ENCODE measurements at places on chromosomes 6 and 20.

DNA sequence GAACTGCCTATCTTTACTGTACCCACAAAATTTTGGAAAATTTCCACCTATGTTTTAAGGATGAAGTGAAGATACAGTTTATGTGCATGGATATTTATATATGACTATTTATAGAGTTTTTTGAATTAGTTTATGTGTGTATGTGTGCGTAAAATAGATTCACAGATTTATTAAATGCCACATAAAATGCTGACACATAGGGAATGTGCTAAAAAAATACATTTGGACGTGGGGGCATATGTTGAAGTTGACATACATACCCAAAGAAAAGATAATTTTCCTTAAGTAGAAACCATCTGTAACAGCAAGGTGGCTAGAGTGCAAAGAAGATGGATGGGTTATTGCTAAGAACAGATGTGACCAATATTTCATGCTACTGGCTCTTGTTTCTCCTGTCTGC lies 302.1 kb upstream of the RNF217 start:
- no peak for DNase-seq

- no peak for DNase-seq
Observed at GRCh38 chr6:150527100-150527499, 72.6 kb upstream of the PLEKHG1 start.

DNA sequence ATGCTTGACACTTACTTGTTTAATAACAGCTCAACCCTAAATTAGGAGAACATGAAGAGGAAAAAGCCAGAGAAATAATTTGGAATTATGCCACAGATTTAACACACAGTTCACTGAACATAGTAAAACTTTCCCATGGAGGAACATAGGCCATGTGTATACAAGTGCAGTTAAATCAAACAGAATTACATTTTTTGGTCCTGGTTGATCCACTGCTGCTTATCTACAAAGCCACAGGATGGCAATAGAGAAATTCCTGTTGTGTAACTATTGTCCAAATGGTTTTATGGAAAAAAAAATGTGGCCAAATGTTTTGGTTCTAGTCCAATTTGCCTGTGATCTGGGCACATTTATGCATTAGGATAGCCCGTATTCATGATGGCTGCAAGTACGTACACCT lies 136.8 kb downstream of the ALDH8A1 start:
- no peak for DNase-seq

DNA sequence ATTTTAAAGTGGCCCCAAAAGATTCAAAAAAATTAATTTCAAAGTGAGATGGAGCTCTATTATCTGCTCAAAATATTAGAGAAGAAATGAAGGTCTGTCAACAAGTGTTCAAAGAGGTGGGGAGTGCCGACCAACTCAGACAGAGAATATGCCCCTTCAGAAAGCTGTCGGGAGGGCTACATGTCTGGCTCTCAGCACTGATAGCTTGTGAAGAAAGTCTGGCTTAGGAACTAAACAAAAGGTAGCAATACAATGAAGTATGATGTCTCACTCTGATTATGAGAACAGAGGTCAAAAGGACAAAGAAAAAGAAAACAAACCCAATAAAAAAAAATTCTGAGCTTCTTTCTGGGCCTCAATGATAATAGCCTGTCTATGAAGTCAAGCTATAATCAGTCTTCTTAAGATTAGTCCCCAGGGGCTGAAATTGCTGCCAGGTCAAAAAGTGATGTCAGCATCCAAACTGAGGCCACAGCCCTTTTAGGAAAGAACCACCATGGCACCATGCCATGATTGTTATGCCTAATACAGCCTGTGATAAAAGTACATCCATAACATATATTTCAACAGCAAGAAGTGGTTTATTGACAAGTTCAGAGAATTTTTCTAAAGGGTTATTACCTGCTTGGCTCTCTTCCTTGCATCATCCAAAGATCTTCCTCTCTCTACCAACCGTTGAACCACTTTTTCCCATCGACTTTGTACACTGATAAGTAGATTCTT lies 150.9 kb downstream of the DST start:
- DNase-seq: no peak

DNA sequence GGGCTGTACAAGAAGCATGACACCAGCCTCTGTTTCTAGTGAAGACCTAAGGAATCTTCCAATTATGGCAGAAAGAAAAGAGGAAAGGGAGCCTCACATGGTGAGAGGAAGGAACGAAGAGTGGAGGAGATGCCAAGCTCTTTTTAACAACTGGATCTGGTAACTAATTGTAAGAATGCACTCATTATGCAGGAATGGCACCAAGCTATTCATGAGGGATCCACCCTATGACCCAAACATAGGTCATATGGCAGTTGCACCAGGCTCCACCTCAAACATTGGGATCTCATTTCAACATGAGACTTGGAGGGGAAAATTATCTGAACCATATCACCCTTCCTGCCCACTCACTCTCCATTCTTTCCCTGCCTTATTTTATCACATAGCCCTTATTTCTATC lies 496.0 kb upstream of the SPTLC3 start:
- DNase-seq: no peak

GRCh38 chr6:133088931-133089695 lies 152.0 kb upstream of the EYA4 start:
- DNase-seq: no peak

- DNase-seq: peak; percentile 44
Observed at GRCh38 chr20:1965520-1966351, 28.1 kb downstream of the PDYN start.

DNA sequence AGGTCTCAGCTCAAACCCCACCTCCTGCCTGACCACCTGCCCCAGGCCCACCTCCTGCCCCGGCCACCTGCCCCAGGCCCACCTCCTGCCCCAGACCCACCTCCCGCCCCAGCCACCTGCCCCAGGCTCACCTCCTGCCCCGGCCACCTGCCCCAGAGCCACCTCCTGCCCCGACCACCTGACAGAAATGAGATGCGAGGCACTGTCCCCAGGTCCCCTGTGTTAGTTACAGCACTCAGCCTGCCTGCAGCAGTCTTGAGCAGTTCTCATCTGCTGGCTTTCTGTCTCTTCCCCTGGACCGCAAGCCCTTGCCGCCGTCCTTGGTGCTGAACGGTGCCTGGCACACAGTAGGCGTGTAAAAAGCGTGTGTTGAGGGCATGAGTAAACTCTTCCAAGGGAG lies 79.5 kb downstream of the CDH4 start:
- DNase-seq: peak; percentile 15

- DNase-seq: no peak
Observed at GRCh38 chr6:165833355-165833754, 170.3 kb upstream of the PDE10A start.
